H1 (cell line): ENCODE measurements at places on chromosomes 11 and 22. TPM values are rescaled to one million over a fixed set of nuclear protein-coding genes. Genes with fewer than 3 reads are reported as not detected.

DNA sequence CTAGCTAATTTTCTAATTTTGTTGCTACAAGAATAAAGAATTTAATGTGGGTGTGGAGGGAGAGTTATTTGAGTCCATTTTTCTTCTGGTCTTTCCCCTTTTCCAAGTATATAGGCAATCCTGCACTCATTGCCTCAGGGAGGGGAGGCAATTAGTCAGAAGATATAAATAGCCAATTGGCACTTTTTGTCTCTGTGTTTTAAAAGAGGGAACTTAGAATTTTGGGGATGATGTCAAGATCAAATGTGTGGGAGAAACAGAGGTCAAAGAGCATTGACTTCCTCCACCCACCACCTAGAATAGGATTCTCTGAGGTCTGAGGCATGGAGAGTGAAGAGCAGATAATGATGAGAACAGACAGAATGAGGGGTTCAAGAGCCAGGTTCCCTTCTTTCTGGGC, 120.3 kb upstream of the ZC3H12C start:
- DNase-seq = no peak
- no peaks in the 10 kb centered on the region for H3K36me3 ChIP-seq
- no peaks in the 10 kb centered on the region for H3K27me3 ChIP-seq
- no peak overlapping the region for H3K4me3 ChIP-seq

CCDC87 gene
- 0.32 and 0.63 TPM in 2 replicates for polyA plus RNA-seq

- H3K4me3 ChIP-seq = no peak overlapping the region
- H3K27ac ChIP-seq = no peak overlapping the region
- no peak for DNase-seq
- no peaks in the 10 kb centered on the region for H3K4me1 ChIP-seq
- peaks cover 29% of the 10 kb centered on the region for H3K36me3 ChIP-seq
Measured at GRCh38 chr11:72232260-72233055, 7.9 kb downstream of the INPPL1 start.

CD3G gene
- polyA plus RNA-seq = 0.02 TPM in 1 of 2 replicates, not detected in the other

ME3 gene
- polyA plus RNA-seq = 2.7 and 2.8 TPM in 2 replicates

ROM1 gene
- polyA plus RNA-seq = 0.86 and 0.91 TPM in 2 replicates

GRCh38 chr11:116219171-116219635, 553.6 kb downstream of the BUD13 start:
- H3K4me1 ChIP-seq = no peaks in the 10 kb centered on the region
- no peaks in the 10 kb centered on the region for H3K27me3 ChIP-seq
- no peak for DNase-seq
- no peak overlapping the region for H3K27ac ChIP-seq
- H3K36me3 ChIP-seq = no peaks in the 10 kb centered on the region
- no peak overlapping the region for H3K4me3 ChIP-seq

DCHS1 gene
- polyA plus RNA-seq = 8.2 and 8.9 TPM in 2 replicates

- H3K36me3 ChIP-seq = no peaks in the 10 kb centered on the region
- H3K4me3 ChIP-seq = no peak overlapping the region
- no peak for DNase-seq
- H3K4me1 ChIP-seq = peaks cover 4% of the 10 kb centered on the region; the same call in 1 of the 2 replicates
- H3K27ac ChIP-seq = no peak overlapping the region
Measured at GRCh38 chr11:116414357-116414880, 358.4 kb downstream of the BUD13 start.

RIBC2 gene
- polyA plus RNA-seq = 0.79 and 0.83 TPM in 2 replicates
